ENCODE measurements at places on chromosomes 4 and X.

- DNase-seq: no peak
Measured at GRCh38 chrX:95044331-95044730, 1370.3 kb downstream of the FAM133A start.

- DNase-seq: no peak
Measured at GRCh38 chrX:47831788-47832187, 4.9 kb upstream of the ZNF81 start.

GRCh38 chr4:98110214-98110613 is 33.1 kb downstream of the STPG2 start:
- DNase-seq: no peak

- DNase-seq: no peak
Measured at GRCh38 chrX:12954981-12955380, 19.9 kb upstream of the TMSB4X start.

GRCh38 chr4:73194064-73194463 is 64.5 kb downstream of the ANKRD17 start:
- DNase-seq: no peak

DNA sequence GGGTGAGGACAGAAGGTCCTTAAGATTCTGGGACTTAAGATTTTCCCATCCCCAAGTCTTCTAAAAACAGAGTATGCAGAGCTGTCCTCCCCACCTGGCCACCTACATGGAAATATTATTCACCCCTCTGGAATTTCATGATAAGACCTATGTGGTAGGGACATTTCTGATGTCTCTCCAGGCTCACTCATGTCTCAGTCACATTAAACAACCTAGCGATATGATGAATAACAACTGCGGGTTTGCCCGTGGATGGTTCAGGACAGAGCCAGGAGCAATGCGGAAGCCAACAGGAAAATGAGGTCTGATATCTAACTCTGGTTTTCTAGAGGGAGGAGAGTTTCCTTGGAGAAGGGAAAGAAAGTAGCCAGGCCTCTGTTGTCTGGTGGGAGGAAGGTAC is 47.4 kb downstream of the TEX13A start:
- no peak for DNase-seq

- no peak for DNase-seq
Measured at GRCh38 chr4:5972571-5972970, 45.7 kb downstream of the C4orf50 start.

- no peak for DNase-seq
Measured at GRCh38 chrX:106692425-106693065, 34.0 kb upstream of the RNF128 start.

DNA sequence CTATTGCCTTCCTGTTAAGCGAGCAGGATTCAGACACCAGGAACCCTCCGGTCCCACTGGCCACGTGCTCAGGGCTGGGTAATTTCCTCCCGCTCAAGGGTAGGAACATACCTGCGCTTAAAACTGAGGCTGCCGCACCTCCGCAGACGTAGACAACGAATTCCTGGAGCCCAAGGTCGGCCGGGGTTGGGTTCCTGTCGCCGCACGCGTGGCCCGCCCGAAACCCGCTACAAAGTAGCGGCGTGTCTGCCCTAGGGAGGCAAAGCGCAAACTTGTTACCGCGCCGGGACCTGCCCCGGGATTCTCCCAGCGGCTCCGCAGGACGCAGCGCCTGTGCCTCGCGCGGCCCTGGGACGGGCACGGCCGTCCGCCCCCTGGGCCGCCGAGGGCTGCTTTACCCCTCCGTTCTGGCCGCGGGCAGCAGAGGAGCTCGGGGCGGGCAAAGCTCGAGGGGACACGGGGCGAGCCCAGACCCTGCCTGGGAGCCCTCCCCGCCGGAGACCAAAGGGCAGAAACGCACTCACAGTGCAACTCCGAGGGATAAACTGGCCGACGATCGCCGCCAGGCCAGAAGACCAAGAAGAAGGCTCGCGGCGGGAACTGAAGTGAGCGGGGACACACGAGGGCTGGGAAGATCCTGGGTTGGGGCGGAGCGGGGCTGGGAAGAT is at the start of gene ERVMER34-1:
ERVMER34-1 (minus strand) TSS at position 607 of the 668 bp plus-strand sequence. CDS start 5,905 bp downstream, outside the sequence.
- no peak for DNase-seq

DNA sequence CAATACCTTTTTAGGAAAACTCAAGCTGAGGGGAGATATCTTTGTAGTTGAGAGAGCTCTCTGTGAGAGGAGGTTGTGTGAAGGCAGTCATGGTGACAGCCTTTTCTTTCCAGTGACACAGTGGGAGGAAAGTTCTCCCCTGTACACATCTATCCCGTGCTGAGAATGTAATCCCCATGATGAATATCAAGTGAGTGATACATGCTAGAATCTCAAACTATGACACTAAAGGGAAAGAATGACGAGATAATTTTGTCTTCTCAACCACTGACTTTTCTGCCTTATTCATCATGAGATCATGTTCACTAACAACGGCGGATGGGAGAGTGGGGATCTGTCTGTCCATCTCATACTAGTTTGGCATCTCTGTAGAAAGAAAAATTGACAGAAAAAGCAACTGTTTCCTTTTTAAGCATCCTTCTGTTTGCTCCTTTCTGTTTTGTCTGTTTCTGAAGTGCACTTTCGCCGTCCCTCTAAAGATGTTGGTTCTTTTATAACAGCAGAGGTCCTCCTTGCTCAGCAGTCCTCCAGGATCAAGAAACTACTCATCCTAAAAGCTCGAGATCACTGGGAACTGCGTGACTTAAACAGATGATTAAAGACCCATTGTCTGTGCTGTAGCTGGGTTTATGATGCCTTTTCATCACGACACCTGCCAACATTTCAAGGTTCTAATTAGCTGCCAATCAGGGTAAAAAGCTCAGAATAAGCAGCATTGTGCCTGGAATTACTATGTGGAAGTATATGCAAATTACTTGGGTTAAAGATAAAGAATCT is 137.6 kb downstream of the DCK start:
- DNase-seq: no peak

DNA sequence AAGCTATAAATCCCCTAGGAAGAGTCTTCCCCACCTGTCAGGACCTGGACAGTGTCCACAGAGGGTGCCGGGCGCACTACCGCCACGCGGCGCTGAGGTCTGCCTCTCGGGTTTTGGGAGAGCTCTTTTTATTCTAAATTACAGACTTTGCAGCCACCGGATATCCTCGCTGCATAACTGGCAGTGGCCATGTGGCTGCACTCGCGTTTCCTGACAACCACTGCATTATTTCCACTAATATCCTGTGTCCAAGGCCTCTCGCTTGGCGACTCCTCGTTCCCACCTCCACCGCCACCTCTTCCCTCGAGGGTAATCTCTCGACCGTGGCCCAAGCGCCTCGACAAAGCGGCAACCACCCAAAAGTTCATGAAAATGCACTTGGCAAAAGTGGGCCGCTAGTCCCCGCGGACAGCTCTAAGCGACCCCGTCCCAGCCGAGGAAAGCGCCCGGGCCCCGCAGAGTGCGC is 512 bp upstream of the TMEM131L start:
- no peak for DNase-seq

- no peak for DNase-seq
Measured at GRCh38 chr4:142110136-142110535, 473.8 kb downstream of the IL15 start.

DNA sequence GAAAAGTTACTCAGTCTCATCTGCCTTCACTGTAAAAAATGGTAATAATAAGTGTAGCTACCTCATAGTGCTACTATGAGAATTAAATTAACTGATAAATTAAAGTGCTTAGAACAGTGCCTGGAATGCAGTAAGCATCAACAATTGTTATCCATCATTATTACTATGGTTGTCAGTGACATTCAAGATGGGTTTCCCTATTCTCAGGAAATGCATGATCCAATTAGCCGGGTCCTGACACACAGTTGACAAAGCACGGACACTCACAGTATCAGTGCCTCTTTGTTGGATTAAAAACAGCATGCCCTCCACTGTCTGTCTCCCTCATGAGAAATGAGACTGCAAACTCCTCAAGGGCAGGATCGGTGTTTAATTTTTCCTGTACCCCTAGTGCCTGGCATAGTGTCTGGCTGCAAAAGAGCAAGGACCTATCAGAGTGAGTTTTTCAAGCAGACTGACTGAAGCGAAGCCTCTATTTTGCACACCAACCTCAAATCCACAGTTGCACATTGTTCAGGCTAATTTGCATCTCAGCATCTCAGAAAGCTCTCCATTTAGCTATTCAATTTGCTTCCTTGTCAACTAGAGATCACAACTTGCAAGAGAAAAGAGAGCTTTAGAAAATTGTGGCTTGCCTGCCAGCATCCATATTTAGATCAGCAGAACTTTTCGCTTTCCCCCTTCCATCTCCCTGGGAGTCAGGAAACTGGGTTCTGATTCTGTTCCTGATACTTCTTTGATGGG is 122.9 kb downstream of the LDB2 start:
- no peak for DNase-seq

DNA sequence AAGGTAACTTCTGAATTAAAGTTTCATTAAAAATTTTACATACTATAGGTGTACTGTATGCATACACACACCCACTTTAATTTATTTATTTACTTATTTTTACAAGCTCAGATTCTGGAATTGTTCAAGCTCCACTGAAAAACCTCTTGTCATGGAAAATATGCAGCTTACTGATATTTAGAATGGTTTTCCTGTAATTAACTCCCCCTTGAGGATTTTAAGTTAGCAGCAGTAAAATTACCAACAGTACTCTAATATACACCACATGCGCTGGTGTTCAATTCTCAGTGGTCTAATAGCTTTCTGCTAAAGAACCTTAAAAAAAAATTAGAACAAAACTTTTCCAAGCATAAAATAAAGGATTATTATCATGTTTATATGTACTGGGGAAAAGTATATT is 12.0 kb downstream of the MAB21L2 start:
- DNase-seq: no peak

DNA sequence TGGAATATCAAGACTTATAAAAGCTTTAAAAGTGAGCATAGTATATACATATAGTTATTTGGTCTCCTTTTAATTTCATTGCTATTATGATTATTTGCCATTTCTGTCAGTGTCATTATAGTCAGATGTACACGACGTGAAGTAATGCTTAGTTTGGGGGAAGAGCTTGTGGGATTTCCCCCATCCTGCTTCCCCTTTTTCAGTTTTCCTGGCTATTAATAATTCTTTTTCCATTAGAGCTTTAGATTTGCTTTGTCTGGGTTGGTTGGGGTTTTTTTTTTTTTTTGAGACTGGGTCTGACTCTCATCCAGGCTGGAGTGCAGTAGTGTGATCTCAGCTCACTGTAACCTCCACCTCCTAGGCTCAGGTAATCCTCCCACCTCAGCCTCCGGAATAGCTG is 5.4 kb downstream of the ABCE1 start:
- DNase-seq: no peak

DNA sequence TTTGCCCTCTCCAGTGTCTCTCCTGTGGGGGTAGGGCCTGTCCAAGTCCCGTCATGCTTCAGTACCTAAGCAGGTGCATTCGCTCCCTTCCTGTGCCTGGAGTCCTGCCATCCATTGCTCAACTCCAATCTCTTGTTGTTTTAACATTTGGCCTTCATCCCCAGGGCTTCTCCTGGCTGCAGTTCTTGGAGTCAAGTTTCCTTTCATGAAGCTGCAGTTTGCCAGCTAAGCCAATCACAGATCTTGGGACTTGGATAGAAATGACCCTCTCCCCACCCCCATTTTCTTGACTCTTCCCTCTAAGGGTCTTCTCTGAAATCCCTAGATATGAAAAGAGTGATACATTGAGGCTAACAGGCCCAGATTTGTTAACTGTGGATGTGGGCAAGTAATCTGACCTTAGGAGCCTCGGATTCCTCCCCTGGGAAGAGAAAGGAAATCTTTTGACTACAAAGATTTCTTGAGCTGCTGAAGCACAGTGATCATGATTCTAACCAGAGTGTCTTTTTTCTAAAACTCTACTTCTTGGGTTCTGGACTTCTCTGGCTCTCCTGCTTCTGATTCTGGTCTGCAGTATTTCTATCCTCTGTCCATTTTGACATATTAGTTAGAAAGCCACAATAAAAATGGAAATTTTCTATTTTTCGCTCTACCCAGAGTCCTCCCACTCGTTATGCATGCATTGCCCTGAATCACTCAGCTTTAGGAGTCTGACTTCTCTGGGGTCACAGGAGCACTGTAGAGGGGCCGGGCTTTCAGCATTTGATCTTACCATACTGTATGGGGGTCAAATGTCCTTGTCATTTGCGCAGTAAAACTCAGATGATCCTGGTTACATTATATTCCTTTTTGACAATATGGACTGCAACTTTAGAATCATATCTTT is 61.0 kb downstream of the CHRNA9 start:
- no peak for DNase-seq

DNA sequence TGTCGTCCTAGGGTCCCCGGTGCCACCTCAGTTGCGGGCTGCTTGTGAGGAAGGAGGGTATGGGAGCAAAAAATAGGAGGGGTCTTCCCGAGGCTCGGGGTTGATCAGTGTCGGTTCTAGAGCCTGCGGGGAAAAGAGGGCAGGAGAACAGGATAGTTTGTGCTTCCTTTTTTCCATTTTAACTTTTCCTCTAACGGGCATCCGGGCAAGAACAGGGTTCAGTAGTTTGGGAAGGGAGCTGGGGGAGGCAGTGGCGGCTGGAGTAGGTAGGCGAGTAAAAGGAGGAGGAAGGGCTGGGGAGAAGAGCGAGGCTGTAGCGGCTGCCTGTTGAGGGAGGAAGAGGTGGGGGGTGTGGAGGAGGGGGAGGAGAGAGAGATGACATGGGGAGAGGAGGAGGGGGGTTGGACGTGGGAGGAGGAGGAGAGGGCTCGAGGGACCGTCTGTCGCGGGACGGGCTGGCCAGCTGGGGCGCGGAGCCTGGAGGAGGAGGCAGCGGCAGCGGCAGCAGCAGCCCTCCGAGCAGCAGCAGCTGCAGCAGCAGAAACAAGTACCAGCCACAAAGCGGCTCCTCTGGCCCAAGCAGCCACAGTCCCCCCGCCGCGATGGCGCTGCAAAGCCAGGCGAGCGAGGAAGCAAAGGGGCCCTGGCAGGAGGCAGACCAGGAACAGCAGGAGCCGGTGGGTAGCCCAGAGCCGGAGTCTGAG is at the start of gene SLC16A2:
SLC16A2 (plus strand) TSS at position 458 of the 704 bp plus-strand sequence; CDS start at position 603, 145 bp downstream.
- DNase-seq: no peak

DNA sequence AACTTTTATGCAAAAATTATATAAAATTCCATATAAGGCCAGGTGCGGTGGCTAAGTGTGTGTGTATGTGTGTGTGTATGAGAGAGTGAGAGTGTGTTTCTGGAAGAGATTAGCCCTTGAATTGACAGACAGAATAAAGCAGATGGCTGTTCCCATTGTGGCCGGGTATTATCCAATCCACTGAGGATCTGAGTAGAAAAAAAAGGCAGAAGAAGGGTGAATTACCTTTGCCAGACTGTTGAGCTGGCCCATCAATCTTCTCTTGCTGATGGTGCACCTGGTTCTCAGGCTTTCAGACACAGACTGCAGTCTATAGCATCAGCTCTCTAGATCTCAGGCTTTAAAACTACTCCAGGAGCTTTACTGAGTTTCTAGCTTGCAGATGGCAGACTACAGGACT is 92.2 kb upstream of the SLIT2 start:
- DNase-seq: no peak

GRCh38 chr4:170497689-170498088 is 407.9 kb upstream of the AADAT start:
- no peak for DNase-seq

DNA sequence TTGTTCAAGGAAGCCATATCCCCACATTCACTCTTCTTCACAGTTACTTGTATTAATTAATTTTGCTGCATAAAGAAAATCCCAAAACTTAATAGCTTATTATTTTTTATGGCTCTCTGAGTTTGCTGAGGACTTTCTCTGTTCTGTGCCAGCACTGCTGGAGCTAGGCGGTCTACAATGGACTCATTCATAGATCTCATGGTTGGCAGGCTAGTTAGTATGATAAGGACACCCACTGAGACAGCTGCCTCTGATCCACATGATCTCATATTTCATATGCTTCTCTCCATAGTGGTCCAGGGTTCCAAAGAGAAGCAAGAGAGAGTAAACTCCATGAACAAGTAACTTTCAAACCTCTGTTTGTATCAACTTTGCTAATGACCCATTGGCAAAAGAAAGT is 170.2 kb downstream of the ADGRA3 start:
- DNase-seq: no peak

All from NCI-H1417 treated with DMSO at 0.1 percent for 48 hours (cell line).